ENCODE measurements at places on chromosomes 12 and 14.

GRCh38 chr14:76924371-76925096, 98.3 kb downstream of the LRRC74A start:
- H3K4me1 ChIP-seq, result peaks cover 8% of the 10 kb centered on the region
- H3K27me3 ChIP-seq, result no peaks in the 10 kb centered on the region
- H3K36me3 ChIP-seq, result no peaks in the 10 kb centered on the region

- H3K4me3 ChIP-seq, result no peak overlapping the region
- H3K4me1 ChIP-seq, result no peaks in the 10 kb centered on the region
- H3K27me3 ChIP-seq, result no peaks in the 10 kb centered on the region
- no peak for DNase-seq
Measured at GRCh38 chr12:104998423-104999346, 12.6 kb downstream of the NOPCHAP1 start.

DNA sequence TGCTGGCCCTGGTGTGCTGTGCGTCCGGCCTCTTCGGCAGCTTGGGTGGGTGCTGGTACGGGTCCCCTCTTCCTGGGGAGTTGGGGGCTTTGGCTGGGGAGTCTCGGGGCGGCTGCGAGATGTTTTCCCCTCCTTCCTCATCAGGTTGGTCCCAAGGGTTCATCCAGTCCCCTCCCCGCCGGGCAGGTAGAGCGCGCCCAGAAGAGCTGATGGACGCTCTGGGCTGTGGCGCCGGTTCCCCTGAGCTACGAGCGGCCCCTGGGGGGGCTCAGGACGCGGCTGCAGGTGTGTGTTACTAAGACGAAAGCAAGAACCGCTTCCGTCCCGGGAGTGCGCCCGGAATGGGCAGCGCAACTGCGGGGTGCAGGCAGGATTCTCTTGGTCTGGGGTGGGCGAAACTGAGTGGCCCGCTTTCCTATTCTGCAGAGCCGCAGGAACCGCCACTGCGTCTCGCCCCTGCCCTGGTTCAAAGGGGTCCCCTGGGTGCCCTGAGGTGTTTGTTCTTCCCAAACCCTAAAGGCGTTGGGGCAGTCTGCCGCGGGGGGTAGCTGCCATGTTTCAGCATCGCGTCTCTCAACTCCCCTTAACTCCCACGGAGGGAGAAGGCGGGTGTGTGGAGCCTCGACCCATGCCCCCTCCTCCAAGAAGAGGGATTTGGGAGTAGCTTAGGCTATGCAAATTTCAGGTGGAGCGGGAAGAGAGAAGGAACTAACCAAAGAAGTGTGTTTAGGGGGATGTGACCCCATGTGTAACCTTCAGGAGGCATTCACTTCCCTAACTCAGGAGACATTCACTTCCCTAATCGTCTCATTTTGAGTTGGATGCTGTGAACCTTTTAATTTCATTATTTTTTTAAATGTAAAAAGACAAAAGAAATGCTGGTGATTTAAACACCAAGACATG, 1.2 kb downstream of the SLC24A4 start:
- peaks cover 65% of the 10 kb centered on the region for H3K27me3 ChIP-seq
- no peak overlapping the region for H3K27ac ChIP-seq
- no peaks in the 10 kb centered on the region for H3K4me1 ChIP-seq
- DNase-seq, result no peak
- H3K4me3 ChIP-seq, result peak overlapping the region; percentile 12
- no peaks in the 10 kb centered on the region for H3K36me3 ChIP-seq

DNA sequence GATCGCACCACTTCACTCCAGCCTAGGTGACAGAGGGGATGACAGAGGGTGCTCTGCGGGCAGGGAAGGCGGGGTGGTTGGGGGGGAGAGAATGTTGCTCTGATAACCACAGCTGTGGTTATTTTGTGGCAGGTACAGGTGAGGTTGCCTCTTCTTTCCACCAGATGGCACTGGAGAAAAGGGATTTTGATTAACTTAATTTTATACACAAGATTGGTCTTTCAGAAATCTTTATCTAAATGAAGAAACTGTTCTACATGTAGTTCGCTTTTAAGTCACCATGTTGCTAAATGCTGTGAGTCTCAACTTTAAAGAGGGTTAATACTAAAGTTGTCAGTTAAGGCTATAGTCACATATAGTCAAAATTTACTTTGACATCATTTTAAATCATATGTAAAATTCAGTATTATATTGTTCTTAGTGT, 25.7 kb downstream of the FGF23 start:
- no peak for DNase-seq
- H3K27me3 ChIP-seq, result no peaks in the 10 kb centered on the region
- H3K4me3 ChIP-seq, result no peak overlapping the region
- no peak overlapping the region for H3K27ac ChIP-seq
- H3K36me3 ChIP-seq, result peaks cover 52% of the 10 kb centered on the region

GRCh38 chr12:104524034-104524832, 67.5 kb downstream of the CHST11 start:
- no peak for DNase-seq
- peaks cover 10% of the 10 kb centered on the region for H3K4me1 ChIP-seq
- no peak overlapping the region for H3K27ac ChIP-seq
- no peaks in the 10 kb centered on the region for H3K36me3 ChIP-seq
- no peaks in the 10 kb centered on the region for H3K27me3 ChIP-seq
- H3K4me3 ChIP-seq, result no peak overlapping the region

GRCh38 chr12:19432309-19433170, 6.8 kb upstream of the AEBP2 start:
- no peak for DNase-seq
- H3K27me3 ChIP-seq, result no peaks in the 10 kb centered on the region
- H3K36me3 ChIP-seq, result no peaks in the 10 kb centered on the region
- no peak overlapping the region for H3K4me3 ChIP-seq

GRCh38 chr14:47961634-47962033, 286.2 kb upstream of the MDGA2 start:
- no peak overlapping the region for H3K27ac ChIP-seq
- no peaks in the 10 kb centered on the region for H3K4me1 ChIP-seq
- H3K4me3 ChIP-seq, result no peak overlapping the region
- no peaks in the 10 kb centered on the region for H3K36me3 ChIP-seq
- peaks cover 32% of the 10 kb centered on the region for H3K27me3 ChIP-seq
- DNase-seq, result no peak

- no peak overlapping the region for H3K27ac ChIP-seq
- no peak for DNase-seq
- H3K4me3 ChIP-seq, result no peak overlapping the region
- no peaks in the 10 kb centered on the region for H3K36me3 ChIP-seq
- no peaks in the 10 kb centered on the region for H3K27me3 ChIP-seq
Measured at GRCh38 chr12:68580911-68581310, 29.8 kb upstream of the RAP1B start.

- H3K4me3 ChIP-seq, result peak overlapping the region; percentile 71
- peaks cover 16% of the 10 kb centered on the region for H3K36me3 ChIP-seq
- no peaks in the 10 kb centered on the region for H3K27me3 ChIP-seq
Measured at GRCh38 chr12:26938701-26939062, 412 bp downstream of the FGFR1OP2 start.

DNA sequence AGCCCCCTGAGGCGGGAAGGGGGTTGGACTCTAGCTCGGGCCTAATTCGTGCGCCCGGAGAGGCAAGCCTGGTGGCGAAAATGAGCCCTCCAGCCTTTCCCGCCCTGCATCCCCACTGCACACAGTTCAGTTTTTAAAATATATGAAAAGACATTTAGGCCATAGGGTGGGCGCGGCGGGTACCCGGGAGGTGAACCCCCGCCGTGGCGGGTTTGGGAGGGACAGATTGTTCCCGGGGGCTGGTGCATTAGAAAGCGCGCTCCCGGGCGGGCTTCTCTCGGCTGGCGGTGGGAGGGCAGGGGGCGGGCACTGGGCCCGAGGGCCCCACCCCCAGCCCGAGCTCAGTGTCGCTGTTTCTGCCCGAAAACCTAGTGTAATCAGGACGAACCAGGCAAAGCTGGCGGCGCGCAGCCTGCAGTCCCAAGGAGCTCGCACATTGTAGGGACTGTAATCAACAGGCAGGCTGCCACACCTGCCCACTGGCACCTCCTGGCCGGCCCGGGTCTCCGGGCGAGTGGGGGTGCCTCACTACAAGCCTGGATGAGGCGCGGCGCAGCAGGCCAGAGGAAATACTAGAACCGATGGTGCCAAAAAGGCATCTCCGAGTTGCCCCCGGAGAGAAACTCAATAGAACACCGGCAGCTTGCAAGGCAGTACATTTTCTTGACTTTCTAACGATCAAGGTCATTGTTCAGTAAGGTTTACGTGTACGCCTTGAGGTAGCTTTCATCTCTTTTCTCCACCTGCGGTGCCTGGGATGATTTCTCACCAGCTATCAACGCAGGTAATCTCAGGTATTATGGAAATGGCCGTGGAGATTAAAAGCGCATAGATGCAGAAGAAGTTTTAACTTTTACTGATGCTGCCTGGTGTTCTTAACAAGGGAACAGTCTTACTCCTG, 764 bp upstream of the SPTB start:
- peaks cover 79% of the 10 kb centered on the region for H3K27me3 ChIP-seq
- no peaks in the 10 kb centered on the region for H3K36me3 ChIP-seq
- DNase-seq, result no peak

GRCh38 chr14:60760209-60760608, 25.6 kb downstream of the MNAT1 start:
- H3K27me3 ChIP-seq, result no peaks in the 10 kb centered on the region

DNA sequence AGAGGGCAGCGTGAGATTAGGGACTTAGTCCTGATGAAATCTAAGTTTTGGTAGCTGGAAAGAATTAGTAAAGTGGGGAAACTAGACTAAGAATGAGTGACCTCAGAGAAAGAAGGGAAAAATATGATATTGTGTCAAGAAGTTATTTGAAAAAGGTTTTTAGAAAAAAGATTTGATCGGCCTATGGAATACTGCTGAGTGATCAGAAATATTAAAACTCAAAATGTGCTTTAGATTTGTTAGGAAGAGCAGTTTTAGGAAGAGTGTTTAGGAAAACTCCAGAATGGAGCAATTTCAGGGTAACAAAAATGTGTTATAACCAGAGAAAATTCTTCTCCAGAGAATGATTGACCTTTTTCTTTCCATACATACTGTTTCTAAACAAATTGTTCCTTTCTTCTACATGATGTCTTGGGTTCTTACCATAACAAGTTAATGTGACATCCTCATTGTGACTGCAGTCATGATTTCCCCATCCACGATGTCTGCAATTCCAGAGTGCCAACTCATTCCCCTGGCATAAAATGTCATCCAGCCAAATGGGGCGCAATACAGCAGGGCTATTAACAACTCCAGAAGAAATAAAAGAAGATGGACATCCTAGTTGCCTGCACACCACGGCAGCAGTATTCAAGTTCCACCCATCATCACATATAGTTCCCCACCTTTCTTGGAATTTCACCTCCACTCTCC, 11.8 kb downstream of the CD163L1 start:
- H3K4me1 ChIP-seq, result peaks cover 16% of the 10 kb centered on the region
- no peak overlapping the region for H3K4me3 ChIP-seq
- H3K27me3 ChIP-seq, result no peaks in the 10 kb centered on the region
- H3K36me3 ChIP-seq, result no peaks in the 10 kb centered on the region
- no peak overlapping the region for H3K27ac ChIP-seq

GRCh38 chr12:84696281-84696680, 216.3 kb downstream of the SLC6A15 start:
- no peaks in the 10 kb centered on the region for H3K4me1 ChIP-seq
- no peak for DNase-seq
- H3K27ac ChIP-seq, result no peak overlapping the region
- no peaks in the 10 kb centered on the region for H3K27me3 ChIP-seq

- DNase-seq, result no peak
- no peaks in the 10 kb centered on the region for H3K4me1 ChIP-seq
- no peak overlapping the region for H3K27ac ChIP-seq
- H3K4me3 ChIP-seq, result no peak overlapping the region
- H3K27me3 ChIP-seq, result peaks cover 5% of the 10 kb centered on the region
Measured at GRCh38 chr12:113684908-113685782, 213.5 kb upstream of the LHX5 start.

DNA sequence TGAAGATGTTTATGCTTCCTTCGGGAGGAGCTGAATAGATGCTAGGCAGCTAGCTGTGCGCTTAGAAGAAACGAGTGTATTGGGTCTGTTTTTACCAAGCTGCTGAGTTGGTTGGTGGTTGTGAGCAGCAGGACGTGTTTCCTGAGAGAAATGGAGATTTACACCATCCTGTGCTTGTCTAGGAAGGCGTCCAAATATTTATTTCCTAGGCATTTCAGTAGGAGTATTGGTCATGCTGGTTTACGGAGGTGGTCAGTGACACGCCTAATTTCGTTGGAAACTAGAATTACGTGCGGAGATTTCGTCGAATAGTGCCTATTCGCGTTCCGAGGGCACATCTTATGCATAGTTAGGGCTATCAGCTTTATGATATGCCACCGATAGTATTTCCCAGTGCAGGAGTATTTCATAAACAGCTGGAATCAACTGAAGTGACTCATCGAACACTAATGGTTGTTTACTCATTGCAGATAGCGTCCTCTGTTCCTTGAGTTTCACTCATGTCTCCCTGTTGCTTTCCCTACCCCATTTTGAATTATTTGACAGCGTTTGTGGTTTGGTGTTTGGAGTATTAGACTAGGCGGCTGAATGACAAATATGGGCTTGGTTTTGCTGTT, 780 bp downstream of the TBC1D15 start:
- H3K27ac ChIP-seq, result peak overlapping the region; percentile 70
- peaks cover 9% of the 10 kb centered on the region for H3K36me3 ChIP-seq
- no peaks in the 10 kb centered on the region for H3K4me1 ChIP-seq
- no peaks in the 10 kb centered on the region for H3K27me3 ChIP-seq
- peak overlapping the region; percentile 64 for H3K4me3 ChIP-seq

Measured in RWPE2 (cell line).